ENCODE measurements at places on chromosomes 5 and 9.

DNA sequence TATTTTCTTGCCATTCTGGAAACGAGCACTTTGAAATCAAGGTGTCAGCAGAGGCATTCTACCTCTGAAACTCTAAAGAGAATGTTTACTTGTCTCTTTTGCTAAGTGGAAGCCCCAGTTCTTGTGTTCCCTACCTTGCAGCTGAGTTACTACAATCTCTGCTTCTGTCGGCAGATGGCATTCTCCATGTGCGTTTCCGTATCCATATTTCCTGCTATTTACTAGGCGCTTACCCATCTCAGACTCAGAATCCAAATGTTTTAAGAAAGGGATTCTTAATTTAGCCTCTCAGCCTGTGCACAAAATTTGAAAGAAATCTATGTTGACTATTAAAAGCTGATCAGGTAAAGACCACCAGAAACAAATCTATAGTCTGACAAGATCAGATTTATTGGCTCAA, 221.3 kb upstream of the FTMT start:
- DNase-seq, result peak; percentile 22

DNA sequence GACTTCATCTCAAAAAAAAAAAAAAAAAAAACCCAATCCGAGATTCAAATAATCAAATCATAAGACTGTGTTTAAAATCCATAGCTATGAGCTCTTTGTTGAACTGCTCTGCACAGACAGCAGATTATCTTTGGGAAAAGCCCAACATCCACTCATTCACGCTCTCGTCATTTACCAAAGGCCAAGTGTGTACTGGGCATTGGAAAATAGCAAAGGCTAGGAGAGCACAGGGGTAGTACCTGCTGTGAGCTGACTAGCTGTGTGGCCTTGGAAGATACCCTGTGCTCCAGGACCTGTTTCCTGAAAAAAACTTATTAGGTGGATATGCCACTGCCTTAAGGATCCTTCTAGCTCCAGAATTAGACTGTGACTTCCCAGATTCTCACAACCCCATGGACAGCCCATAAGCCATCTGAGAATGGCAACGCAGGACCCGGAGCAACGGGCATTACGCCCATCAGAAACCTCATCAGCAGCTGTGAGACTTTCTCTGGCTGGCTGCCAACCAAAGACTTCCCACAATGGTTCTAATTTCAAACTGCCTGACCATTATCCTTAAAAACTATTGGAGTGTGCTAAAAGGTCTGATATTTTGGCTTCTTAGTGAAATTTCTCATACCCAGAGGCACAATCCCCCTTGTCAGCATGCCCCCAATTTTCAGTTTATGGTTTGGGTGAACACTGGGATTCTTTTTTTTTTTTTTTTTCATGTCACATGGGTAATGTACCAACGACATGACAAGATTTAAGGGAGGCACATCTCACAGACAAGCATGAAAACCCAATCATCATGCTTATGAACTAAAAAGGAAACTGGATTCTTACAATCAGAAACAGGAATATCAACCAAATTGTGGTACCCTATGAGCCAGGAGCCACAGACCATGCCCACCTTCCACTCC, 16.8 kb downstream of the SERINC5 start:
- no peak for DNase-seq

- no peak for DNase-seq
Observed at GRCh38 chr5:56791396-56791795, 24.0 kb upstream of the MAP3K1 start.

DNA sequence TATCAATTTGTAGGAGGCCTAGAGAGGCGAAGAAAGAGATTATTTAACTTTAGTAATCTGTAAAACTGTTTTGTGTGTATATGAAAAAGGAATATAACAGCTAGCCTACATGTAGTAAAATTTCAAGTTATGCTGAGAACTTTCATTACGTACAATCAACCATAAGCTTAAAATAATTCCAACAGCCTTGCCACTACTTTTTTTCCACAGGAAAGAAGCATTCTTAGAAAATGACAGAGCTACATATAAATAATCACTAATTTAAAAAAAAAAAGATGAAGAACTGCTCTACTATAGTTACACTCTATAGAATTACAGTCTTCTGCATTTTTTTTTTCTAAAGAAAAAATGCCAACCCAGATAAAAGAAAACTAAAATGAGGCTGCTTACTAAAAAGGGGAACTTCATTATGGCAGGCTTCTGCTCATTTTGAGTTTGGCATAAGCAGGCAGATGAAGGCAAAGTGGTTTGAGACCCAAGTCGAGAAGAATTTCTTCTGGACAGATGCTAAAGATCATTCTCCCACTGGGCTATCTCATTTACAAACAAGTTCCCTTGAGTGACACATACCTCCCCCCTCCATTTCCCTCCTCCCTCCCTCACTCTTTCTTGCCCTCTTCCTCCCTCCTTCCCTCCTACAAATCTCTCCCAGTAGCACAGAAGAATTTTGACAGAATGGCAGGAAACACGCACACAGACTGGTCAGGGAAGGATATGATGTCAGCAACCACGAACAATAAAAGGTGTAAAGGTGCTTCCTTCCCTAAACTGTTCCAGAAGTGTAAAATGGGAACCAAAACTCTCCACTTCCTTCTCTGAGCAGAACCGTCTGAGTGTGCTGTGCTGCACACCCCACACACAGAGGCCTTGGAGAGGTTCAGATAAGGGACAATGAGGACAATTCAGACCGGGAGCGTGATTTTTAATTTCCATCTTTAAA, 56.1 kb downstream of the MEF2C start:
- peak; percentile 8 for DNase-seq

GRCh38 chr5:56543441-56544388, 271.6 kb upstream of the MAP3K1 start:
- no peak for DNase-seq

DNA sequence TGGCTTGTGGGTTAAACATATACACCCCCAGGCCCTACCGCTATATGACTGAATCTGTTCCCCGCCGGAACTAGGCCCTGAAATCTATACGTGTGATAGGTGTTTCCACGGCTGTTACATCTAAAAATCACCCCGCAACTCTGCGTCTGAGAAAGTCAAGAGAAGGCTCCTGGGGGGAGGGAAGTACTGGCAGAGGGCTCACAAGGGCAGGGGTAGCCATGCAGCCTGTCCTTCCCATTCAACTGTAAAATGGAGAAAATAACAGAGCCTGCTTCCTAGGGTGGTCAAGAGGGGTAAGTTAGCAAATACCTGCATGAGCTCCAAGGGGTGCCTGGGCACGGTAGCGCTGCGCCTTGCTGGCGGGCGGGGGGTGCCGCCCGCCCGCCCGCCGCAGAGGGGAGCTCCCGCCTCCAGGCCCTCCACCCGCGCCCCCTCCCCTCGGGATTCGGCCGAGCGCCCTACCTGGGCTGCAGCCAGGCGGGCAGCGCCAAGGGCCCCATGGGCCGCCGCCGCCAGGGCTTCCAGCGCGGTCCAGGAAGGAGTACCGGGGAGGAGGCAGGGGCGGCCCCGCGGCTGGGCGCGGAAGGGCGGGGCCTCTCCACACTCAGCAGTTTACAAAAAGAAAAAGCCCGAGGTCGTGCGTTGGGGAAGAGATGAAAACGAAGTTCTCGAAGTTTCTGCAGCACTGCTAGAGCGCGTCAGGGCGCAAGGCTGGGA, at the start of gene HACD4:
Gene HACD4 (minus strand): TSS at position 550 of the 717 bp plus-strand sequence. CDS start 50 bp downstream, at position 500.
- peak; percentile 64 for DNase-seq

DNA sequence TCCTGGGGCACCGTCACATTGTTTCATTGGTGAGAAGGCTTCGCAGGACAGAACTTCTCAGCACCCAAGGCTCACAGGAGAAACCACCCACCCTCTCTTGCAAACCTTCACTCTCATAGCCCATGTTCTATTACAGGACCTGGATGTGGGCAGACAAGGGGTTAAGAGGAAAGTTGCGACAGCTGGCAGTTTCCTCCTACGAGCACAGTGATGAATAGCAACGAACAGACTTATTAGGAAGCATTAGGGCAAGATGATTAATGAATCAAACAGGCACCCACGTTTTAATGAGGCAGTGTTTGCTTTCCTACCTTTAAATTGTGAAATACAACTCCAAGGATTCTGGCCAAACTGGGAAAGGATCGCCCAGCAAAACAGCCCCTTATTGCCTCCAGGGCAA, 339.3 kb downstream of the DRD1 start:
- no peak for DNase-seq

DNA sequence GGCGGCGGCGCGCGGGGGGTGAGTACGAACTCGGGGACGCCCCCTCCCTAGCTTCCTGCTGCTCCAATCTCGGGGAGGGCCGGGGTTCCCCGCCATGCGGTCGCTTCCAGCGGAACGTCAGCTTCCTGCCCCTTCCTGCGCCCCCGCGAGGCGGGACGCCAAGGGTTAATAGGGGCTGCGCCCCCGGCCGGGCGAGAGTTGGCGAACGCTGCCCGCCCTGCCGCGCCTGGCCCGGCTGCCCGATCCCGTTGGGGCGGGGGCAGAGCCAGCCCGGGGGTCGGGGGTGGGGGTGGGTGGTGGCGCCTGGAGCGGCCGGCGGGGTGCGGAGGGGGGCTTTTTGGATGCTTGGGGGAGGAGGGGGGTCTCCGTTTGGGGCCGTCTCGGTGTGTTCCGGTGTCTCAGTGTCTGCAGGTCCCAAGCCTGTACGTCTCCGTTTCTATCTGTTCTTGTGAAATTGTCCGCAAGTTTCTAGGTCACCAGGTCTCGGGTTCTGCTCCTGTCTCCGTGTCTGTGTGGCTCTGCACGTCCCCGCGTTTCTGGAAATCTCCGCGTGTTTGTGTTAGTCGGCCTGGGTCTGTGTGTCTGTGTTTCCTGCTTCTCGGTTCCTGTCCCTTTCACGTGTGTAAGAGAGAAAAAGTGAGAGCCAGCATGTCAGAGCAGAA, 789 bp downstream of the COL27A1 start:
- DNase-seq, result peak; percentile 50

- DNase-seq, result no peak
Observed at GRCh38 chr9:134694714-134695113, 53.1 kb downstream of the COL5A1 start.

DNA sequence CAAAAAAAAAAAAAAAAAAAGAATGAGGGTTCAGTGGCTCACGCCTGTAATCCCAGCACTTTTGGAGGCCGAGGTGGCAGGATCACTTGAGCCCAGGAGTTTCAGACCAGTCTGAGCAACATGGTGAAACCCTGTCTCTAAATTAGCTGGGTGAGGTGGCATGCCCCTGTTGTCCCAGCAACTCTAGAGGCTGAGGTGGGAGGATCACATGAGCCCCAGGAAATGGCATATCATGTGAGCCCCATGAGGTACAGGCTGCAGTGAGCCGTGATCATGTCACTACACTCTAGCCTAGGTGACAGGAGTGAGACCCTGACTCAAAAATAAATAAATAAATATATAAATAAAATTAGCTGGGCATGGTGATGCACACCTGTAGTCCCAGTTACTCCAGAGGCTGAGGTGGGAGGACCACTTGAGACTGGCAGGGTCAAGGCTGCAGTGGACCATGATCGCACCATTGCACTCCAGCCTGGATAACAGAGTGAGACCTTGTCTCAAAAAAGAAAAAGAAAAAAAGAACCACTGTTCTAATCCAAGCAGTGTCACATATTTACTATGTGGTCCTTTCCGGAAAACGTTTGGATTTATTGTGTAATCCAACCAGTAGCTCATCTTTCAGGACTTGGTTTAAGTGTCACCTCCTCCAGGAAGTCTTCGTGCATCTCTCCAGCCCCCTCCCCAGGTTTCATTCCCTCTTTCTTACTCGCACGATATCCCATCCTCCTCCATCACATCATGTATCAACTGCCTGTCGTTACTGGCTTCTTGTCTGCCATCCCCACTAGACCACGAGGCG, 12.3 kb upstream of the SPOUT1 start:
- no peak for DNase-seq

- DNase-seq, result no peak
Observed at GRCh38 chr9:131854896-131855613, 115.2 kb upstream of the RAPGEF1 start.

DNA sequence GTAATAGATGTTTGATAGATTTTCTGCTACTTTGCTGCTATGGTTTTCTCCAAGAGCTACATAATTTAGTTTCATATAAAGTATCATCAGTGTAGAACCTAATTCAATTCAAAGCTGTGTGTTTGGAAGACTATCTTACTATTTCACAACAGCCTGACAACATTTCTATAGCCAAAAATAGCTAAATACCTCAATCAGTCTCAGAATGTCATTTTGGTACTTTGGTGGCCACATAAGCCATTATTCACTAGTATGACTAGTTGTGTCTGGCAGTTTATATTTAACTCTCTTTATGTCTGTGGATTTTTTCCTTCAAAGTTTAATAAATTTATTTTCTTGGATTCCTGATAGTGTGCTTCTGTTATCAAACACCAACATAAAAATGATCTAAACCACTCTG, 35.1 kb upstream of the CCDC152 start:
- DNase-seq, result no peak

- DNase-seq, result no peak
Observed at GRCh38 chr9:134554373-134555093, 87.1 kb upstream of the COL5A1 start.

DNA sequence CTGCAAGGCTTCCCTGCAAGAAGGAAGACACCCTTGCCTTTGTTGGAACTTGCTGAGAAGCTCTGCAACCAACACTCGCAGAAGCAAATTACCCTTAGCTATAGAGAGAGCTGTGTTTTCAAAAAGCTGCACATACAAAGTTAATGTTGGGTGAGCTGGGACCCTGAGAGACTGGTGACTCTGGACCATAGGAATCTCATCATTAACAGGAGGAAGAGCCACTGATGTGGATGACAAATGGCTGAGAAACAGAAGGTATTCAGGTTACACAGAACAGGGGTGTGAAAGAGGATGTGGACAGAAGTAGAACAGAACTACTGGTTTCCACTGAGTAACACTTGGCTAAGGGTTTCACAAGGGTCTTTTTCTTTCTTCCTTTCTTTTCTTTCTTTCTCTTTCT, 493.5 kb downstream of the IRX1 start:
- no peak for DNase-seq

DNA sequence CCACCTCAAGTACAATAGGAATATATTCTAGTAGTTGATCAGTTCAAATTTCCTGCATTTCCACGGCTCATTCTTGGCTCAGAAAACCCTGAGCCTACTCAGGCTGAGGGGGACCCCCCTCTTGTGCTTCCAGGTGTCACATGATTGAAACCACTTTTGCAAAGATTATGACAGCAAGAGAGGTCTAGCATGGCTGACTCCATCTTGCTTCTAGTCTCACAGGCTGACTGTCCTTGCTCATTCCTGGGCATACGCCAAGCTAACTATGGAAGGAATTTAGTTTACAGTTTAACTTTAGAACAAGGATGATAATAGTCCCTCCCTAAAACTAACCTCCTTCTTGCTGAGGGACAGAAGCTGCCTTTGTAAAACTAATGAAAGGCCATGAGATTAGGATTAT, 154.1 kb downstream of the SNX18 start:
- DNase-seq, result no peak

DNA sequence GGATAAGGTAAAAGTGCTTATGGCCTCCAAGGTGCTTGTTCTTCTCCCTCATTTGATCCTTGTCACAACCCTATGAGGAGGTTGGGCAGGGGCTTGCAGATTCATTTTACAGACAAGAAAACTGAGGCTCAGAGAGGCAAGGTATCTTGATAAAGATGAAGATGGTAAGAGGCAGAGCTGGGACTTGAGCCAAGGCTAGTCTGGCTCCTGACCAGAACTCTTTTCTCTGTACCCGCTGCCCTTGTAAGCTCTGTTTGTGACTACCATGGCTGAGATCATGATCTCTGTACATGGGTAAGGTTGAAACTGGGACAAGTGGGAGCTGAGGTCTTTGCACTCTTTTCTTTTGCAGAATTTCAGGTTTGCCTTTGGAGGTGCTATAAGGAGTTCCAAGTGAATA, 33.6 kb downstream of the SEC61B start:
- no peak for DNase-seq
